ENCODE measurements at places on chromosomes 2 and 18. TPM values are rescaled to one million over a fixed set of nuclear protein-coding genes. Genes with fewer than 3 reads are reported as not detected.

- H3K4me1 ChIP-seq: no peaks in the 10 kb centered on the region
- H3K36me3 ChIP-seq: no peaks in the 10 kb centered on the region
- H3K27me3 ChIP-seq: 0 out of 2 replicates have a peak, but pooled peaks cover 8% of the 10 kb centered on the region
- no peak for DNase-seq
These were observed 150.7 kb upstream of the CCDC68 start for GRCh38 chr18:55109818-55110414.

GRCh38 chr2:240435457-240435947, at the start of gene GPC1:
TSS of gene GPC1 (plus strand) at chr2:240435663. CDS start at chr2:240435919, 256 bp downstream.
- peaks cover 57% of the 10 kb centered on the region for H3K4me1 ChIP-seq
- H3K4me3 ChIP-seq: peak within 1 kb of the TSS; percentile 74
- peak within 1 kb of the TSS; percentile 95 for H3K27ac ChIP-seq
- H3K36me3 ChIP-seq: no peaks in the 10 kb centered on the region
- DNase-seq: peak; percentile 45

DNA sequence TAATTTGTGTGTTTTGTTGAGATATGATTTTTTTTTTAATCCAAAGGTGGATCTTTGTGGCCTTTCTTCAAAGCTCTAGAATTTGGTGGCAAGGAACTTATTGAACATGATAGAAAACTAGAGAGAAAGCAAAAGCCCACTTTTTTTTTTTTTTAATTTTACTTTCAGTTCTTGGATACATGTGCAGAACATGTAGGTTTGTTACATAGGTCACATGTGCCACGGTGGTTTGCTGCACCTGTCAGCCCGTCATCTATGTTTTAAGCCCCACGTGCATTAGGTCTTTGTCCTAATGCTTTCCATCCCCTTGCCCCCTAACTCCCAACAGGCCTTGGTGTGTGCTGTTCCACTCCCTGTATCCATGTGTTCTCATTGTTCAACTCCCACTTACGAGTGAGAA, 135.9 kb downstream of the RHBDD1 start:
- no peak overlapping the region for H3K4me3 ChIP-seq
- H3K27me3 ChIP-seq: no peaks in the 10 kb centered on the region
- H3K27ac ChIP-seq: no peak overlapping the region
- no peak for DNase-seq

DNA sequence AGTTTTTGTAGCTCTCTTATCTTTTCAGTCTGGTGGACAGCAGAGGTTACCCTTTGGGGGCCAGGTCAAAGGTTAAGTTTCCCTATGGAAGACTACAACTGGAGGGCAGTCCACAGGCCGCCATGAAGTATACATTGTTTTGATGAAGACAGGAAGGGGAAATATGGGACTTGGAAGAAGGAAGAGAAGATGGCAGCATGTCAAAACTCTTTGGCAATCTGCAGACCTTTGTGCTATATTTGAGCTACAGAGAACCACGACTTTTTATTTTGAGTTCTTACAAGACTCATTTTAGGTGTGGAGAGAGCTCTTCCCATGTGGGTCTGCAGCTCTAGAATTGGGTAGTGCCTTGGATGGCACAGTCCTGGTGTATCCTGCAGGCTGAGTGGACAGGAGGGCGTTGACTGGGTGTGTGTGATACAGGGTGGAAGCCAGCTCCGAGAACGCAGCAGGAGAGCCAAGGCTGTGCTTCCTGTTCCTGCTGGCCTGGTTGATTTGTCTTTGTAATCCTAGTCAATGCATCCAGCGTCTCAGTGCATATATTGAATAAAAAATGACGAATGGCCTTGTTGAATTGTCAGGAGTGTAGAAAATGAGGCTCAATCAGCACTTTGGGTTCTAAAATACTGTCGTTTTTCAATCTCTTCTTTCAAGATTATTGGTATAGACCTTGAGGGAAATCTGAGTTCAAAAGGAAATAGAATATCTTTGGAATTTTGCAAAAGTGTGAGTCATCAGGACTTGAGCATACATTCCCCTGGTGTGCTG, 11.5 kb downstream of the ITGA6 start:
- peak; percentile 75 for DNase-seq
- peak overlapping the region; percentile 82 for H3K27ac ChIP-seq
- H3K4me3 ChIP-seq: no peak overlapping the region
- H3K36me3 ChIP-seq: peaks cover 4% of the 10 kb centered on the region
- no peaks in the 10 kb centered on the region for H3K27me3 ChIP-seq

DNA sequence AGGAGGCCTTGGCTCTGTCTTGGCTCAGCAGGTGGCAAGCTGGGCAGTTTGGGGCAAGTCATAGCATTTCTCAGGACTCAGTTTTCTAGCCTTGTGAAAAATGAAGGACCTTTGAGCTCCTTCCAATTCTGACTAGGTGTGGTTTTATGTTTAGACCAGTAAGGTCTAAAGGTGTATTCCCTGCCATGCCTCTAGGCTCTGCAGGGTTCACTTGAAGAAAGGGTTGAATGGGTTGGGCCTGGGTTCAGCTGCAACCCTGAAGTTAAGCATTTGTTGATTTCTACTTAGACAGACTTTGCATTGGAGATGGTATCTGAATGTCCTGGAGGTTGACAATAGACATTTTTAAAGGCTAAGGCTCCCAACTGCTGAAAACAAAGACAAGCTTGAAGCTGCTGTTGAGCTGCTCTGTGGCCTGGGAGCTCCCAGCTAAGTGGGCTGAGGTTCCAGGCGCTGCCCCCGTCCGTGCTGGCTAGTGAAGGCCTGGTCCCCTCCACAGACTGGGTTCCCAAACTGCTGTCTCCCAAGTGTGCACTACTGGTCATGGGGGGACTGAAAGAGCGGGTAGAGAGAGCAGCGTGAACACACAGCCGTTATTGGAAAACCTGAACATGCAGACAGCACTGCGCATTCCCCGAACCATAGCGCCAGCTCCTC, 100.7 kb upstream of the SMAD7 start:
- H3K27ac ChIP-seq: no peak overlapping the region
- no peak for DNase-seq
- H3K4me1 ChIP-seq: no peaks in the 10 kb centered on the region
- no peaks in the 10 kb centered on the region for H3K36me3 ChIP-seq
- H3K27me3 ChIP-seq: no peaks in the 10 kb centered on the region

DNA sequence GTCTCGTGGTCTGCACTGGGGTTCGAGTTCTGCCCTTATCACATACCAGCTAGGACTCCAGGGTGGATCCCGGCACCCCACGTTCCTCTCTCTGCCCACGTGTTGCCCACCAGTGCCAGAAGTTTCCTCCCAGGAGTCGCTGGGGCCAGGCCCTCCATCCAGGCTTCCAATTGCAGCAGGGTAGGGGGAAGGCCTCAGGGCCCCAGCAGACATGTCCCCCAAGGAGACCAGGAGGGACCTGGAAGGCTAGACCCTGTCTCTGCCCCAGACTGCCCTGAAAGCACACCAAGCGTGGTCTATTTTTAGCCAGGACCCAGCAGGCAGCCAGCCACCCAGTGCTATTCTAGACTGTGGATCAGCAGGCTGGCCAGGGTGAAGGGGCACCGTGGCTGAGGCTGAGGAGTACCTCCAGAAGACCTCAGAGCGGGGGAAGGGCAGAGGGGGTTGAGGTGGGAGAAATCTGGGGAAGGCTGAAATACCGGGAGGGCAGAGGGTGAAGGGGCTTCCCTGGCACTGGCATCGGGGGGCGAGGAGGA, 18.8 kb upstream of the TNS1 start:
- no peaks in the 10 kb centered on the region for H3K4me1 ChIP-seq
- no peak overlapping the region for H3K4me3 ChIP-seq
- no peak for DNase-seq
- no peaks in the 10 kb centered on the region for H3K27me3 ChIP-seq
- H3K36me3 ChIP-seq: no peaks in the 10 kb centered on the region

GRCh38 chr2:216590780-216591179, 42.4 kb upstream of the IGFBP2 start:
- H3K36me3 ChIP-seq: no peaks in the 10 kb centered on the region
- no peak for DNase-seq
- H3K4me3 ChIP-seq: no peak overlapping the region
- H3K27me3 ChIP-seq: 0 out of 2 replicates have a peak, but pooled peaks cover 3% of the 10 kb centered on the region
- no peaks in the 10 kb centered on the region for H3K4me1 ChIP-seq

DNA sequence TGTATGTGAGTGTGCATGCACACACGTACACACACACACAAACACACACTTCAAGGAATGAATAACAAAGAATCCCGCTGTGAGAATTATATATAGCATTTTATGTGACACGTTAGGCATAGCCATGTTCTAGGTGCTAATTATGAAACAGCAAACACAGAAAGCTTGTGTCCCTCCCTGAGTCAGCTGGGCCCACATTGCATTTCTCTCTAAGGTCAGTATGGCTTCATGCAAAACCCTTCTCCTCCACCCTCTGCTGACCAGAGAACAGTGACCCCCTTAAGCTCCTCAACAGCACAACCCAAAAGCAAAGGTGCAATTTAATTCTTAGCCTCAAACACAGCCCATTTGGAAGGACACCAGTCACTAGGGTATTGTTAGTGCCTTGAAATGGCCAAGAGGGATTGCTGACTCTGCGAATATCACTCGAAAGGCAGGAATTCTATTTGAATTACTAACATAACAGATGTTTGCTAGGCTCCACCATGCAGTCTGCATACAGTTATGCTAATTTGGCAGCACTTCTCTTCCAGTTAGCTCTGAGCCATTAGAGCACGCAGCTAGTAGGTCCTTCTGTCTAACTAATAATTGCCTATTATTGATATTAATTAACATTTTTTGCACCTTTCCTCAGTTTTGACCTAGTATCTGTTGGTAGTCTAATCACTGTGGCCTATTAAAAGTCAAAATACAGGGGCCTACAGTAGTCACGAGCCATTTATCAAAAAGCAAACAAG, 149.0 kb downstream of the LNPK start:
- no peak overlapping the region for H3K27ac ChIP-seq
- H3K4me1 ChIP-seq: peaks cover 5% of the 10 kb centered on the region
- no peaks in the 10 kb centered on the region for H3K36me3 ChIP-seq
- no peak for DNase-seq
- no peak overlapping the region for H3K4me3 ChIP-seq

TMEM163 gene
- 0.12 TPM for total RNA-seq

DNA sequence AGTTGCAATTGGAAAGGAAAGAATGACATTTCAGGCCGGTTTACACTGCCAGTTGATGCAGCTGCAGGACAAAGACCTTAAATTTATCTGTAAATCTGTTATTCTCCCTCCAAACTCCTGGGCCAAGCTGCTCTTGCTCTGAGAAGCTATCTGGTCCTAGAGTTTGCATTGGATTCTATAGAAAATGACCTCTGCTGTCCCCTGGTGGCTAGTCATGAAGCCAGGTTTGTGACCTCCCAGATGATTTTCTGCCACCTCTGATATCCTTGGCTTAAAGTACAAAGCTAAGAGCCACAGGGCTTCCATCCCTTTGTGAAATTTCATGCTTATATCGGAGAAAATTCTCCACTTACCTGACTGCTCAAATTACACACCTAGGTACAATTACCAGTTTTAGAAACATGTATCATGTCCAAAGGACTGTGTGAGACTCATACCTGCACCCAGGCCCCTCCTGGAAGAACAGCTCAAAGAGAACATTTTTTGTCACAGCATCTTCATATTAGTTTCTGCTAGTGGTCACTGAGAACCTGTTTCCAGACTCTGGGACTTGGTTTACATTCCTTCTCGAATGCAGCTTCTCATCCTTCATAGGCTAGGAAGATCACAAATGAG, 28.9 kb upstream of the IER3IP1 start:
- no peak overlapping the region for H3K4me3 ChIP-seq
- H3K27ac ChIP-seq: no peak overlapping the region
- peaks cover 44% of the 10 kb centered on the region for H3K27me3 ChIP-seq
- DNase-seq: peak; percentile 29

OTOS gene
- not detected for total RNA-seq

DNA sequence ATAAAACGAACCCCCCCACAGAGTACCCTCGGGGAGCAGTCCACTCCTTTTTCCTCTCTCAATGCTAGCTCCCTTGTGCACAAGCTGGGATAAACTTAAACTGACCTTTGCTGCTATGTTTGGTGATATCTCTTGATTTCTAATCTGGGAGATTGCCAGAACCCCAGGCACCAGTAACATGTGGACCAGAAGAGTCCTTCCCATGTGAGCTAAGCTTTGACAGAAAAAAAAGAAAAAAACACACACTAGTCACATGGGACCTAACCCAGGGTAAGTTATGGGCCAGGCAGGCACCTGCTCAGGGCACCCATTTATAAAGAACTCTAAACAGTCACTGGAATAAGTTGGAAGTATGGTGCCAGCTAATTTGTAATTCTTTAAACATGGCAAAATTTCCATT, 242.6 kb downstream of the EN1 start:
- H3K36me3 ChIP-seq: no peaks in the 10 kb centered on the region
- no peak overlapping the region for H3K4me3 ChIP-seq
- H3K27ac ChIP-seq: no peak overlapping the region
- peaks cover 20% of the 10 kb centered on the region for H3K27me3 ChIP-seq

DNA sequence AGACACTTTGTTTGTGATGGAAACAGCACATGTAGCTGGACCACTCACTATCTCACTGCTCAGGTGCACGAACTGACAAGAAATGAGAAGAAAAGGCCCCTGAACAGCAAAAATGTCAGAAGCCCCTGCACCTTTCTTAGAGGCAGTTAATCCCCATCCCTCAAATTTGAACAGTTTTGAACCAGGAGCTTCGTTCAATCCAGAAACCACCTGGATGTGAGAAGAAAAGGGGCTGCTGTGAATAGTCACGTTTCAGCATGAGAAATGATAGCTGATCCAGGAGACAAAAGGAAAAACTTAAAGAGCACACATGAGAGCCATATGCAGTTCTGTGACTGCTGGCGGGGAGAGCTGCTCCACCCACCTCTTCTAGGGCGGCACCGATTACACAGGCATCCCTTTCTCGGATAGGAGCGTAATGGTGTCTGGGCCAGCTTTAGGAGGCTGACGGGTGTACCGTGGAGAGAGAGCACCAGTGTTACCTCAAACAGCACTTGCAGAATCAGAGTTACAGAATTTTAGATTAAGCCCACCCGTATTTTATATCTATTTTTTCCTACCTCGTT, 117.0 kb upstream of the EML6 start:
- no peak overlapping the region for H3K27ac ChIP-seq
- DNase-seq: no peak
- no peaks in the 10 kb centered on the region for H3K4me1 ChIP-seq
- H3K27me3 ChIP-seq: no peaks in the 10 kb centered on the region

All from HCT116 (cell line).